Inflammatory macrophage treated with lipopolysaccharide for 4 hours (primary cell): ENCODE measurements at places on chromosomes 2 and 18.

DNA sequence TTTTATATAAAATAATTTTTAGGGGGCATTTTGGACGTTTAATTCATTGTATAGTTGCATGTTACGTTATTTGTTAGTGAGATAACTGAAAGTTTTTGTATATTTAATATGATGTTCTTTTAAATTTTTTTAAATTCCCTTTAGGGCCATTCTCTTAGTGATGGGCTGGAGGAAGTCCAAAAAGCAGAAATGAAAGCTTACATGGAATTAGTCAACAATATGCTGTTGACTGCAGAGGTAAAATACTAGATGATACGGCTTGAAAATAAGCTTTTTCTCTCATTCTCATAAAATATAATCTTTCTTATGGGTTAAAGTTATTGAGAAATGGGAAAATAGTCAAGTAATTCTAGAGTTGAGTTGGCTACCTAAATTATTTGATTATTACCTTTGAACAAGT is 58.9 kb downstream of the MTX2 start:
- peak; percentile 6 for DNase-seq

GRCh38 chr2:100780203-100781008 is 39.5 kb upstream of the NPAS2 start:
- DNase-seq, result peak; percentile 32

GRCh38 chr2:98519851-98520250 is 75.2 kb downstream of the INPP4A start:
- DNase-seq, result no peak

DNA sequence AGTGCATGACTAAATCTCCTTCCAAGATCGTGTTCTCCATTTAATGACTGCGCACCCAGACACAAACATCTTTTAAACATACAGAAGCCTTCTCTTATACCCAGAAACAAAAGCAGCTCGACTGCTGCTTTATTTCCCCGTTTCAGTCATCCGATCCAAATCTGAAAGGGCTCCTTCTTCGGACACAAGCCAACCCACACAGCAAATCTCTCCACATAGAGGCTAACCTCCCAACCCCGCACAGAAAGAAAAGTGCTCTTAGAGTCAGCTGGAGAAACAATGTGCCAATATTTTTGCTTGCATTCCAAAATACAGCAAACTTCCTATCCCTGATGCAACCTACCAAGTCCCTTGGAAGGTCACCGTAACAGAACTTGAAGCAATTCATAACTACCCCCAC is 29.1 kb downstream of the GAREM1 start:
- DNase-seq, result no peak

GRCh38 chr2:241659150-241659739 is 21.8 kb downstream of the ATG4B start:
- peak; percentile 42 for DNase-seq
